ENCODE measurements at places on chromosomes 2 and 18. TPM values are rescaled to one million over a fixed set of nuclear protein-coding genes. Genes with fewer than 3 reads are reported as not detected.

The ANKRD44 gene
- 7.6 TPM for total RNA-seq

The MCM6 gene
- 46.5 TPM for total RNA-seq

The DLX1 gene
- not detected for total RNA-seq

The SPC25 gene
- 6.4 TPM for total RNA-seq

The SNTG2 gene
- 0.17 TPM for total RNA-seq

The GCG gene
- total RNA-seq, result not detected

The TRIB2 gene
- total RNA-seq, result 73.6 TPM

The CYBRD1 gene
- total RNA-seq, result 30.5 TPM

The SLC4A3 gene
- total RNA-seq, result 0.17 TPM

The CBLN2 gene
- total RNA-seq, result not detected

The GKN1 gene
- not detected for total RNA-seq

The COLEC11 gene
- total RNA-seq, result 0.85 TPM

The CDH2 gene
- 1.8 TPM for total RNA-seq

The DPP10 gene
- not detected for total RNA-seq

The TBR1 gene
- total RNA-seq, result not detected

The SERPINB13 gene
- total RNA-seq, result not detected

The SLC30A3 gene
- 17.9 TPM for total RNA-seq

The KCNS3 gene
- 1.5 TPM for total RNA-seq

The REEP1 gene
- 13.4 TPM for total RNA-seq

The ITGB6 gene
- total RNA-seq, result 0.85 TPM

The TLX2 gene
- total RNA-seq, result not detected

The SP9 gene
- not detected for total RNA-seq

The STK25 gene
- 445 TPM for total RNA-seq

The ST3GAL5 gene
- 13.7 TPM for total RNA-seq

The CLIP4 gene
- total RNA-seq, result 9.5 TPM

The CAVIN2 gene
- total RNA-seq, result 571 TPM

The PDIA6 gene
- 738 TPM for total RNA-seq

The CIB4 gene
- total RNA-seq, result not detected

The TXNDC2 gene
- total RNA-seq, result not detected

The ANKZF1 gene
- 17.7 TPM for total RNA-seq

The EMX1 gene
- not detected for total RNA-seq
